ENCODE measurements at places on chromosomes 3 and 15.

- DNase-seq: no peak
Measured at GRCh38 chr3:28905798-28906197, 375.1 kb upstream of the RBMS3 start.

GRCh38 chr15:41550066-41550775 is 6.2 kb upstream of the RPAP1 start:
- no peak for DNase-seq

GRCh38 chr3:124174476-124174875 is 182.6 kb upstream of the ROPN1 start:
- no peak for DNase-seq

- DNase-seq: no peak
Measured at GRCh38 chr3:188707381-188708288, 464.1 kb upstream of the TPRG1 start.

DNA sequence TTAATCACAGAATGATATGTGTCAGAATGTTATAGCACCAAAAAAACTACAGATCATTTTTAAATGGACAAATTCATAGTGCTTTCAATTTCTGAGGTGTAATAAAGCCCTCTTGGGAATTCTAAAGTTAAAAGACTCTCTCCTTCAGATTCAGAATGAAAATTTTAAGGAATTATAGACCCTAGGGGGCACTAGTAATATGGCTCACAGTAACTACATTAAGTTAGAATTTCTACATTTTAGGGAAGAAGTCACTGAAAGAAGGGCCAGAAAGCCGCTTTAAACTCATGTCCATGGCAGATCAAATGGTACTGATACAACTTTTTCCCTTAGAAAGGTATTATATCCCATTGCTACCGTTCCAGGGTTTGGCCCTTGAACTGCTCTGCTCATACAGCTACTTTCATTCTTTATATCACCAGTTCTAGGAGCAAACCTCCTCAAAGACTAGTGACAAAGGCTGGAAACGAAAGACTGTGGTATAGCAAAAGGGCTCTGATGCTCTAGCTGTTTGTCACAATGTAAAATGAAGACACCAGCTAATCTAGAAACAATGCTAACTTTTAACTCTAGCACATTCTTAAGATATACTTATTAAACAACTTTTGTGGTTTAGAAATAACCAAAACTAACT is 18.1 kb downstream of the DAZL start:
- DNase-seq: no peak

DNA sequence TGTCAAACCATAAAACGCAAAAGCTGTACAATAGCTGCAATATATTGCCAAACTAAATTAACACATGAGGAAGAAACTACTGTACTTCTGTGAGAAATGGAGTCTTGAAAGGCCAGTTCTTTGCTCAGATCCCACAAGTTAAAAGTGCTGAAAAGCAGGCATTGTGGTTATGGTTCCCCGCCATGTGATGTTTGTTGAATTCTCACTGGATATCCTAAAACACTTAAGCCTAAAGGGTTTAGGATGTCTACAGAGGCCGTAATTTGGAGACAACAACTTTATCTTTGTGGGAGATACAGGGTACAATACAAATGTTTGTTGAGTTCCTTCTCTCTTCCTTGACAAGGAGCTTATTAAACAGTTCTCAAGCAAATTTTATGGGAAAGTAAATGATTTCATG is 53.2 kb downstream of the TMEM212 start:
- no peak for DNase-seq

DNA sequence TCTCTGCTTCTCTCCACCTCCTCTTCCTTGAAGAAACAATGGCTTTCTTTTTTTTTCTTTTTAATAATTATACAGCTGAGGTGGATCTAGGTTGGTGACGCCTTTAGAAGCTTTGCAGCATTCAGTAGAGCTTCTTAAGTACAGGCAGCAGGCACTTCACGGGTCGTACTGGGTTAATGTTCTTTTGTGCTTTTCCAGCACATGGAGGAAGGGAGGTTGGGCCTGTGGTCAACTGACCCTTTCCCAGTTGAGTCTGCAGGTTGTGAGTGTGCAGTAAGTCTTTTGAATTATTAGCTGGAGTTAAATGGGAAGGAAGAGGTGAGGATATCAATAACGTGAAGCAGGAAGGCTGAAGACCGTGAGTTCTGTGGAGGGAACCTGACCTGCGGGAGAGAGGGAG is 7.0 kb downstream of the TRAK1 start:
- no peak for DNase-seq

- DNase-seq: no peak
Measured at GRCh38 chr3:182268711-182269110, 524.6 kb upstream of the ATP11B start.

- no peak for DNase-seq
Measured at GRCh38 chr3:112012205-112012992, 13.7 kb downstream of the TAGLN3 start.

- no peak for DNase-seq
Measured at GRCh38 chr3:147940405-147941193, 531.4 kb downstream of the ZIC1 start.

DNA sequence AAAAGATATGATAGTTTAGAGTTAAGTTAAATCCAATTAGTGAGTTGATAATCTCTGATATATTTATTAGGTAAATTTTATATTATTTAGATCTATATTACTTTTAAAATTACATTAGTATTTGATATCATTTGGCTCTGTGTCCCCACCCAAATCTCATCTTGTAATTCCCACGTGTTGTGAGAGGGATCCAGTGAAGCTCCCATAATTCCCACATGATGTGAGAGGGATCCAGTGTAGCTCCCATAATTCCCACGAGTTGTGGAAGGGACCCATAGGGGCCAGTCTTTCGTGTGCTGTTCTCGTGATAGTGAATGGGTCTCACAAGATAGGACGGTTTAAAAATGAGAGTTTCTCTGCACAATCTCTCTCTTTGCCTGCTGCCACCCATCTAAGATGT is 1183.6 kb downstream of the NSUN3 start:
- no peak for DNase-seq

DNA sequence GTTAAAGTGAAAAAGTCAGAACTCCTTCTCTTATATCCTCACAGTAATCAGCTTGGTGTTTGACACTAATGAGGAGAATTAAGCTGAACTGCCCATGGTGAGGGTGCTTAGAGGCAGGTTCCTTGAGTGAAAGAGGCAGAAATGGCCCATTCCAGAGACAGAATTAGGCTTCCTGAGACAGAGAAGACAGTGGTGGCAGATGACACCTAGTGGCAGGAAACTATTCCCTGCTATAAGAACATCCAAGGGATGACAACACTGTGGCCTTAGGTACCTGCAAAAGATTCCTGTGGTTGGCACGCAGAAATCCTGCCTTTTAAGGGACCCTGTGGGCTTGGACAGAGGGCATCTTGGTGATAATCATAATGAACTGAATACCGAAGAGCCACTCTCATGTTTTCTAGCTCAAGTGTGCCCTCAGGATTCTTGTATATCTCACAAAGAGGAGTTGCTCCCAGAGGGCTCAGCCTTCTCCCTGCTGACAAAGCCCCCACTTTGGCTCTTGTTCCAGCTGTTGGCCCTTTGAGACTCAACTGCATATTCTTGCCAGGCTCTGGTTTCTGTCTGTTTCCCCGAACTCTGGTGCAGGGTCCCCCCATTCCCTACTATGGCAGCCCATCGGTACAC is 56.0 kb downstream of the KBTBD12 start:
- DNase-seq: no peak

GRCh38 chr3:71763426-71763825 is 9.8 kb downstream of the GPR27 start:
- no peak for DNase-seq

DNA sequence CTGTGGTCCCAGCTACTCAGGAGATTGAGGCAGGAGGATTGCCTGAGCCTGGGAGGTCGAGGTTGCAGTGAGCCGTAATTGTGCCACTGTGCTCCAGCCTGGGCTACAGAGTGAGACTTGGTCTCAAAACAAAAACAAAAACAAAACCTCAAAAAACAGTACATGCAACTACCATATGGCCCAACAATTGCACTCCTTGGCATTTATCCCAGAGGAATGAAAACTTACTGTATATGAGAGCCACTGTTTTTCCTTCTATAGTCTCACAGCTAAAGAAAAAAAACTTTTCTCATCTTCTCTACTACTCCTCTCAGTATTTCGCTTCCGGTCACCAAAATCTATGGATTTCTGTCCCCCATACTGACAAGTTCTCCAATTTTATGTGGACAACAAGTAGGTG is 84.3 kb downstream of the FLNB start:
- no peak for DNase-seq

DNA sequence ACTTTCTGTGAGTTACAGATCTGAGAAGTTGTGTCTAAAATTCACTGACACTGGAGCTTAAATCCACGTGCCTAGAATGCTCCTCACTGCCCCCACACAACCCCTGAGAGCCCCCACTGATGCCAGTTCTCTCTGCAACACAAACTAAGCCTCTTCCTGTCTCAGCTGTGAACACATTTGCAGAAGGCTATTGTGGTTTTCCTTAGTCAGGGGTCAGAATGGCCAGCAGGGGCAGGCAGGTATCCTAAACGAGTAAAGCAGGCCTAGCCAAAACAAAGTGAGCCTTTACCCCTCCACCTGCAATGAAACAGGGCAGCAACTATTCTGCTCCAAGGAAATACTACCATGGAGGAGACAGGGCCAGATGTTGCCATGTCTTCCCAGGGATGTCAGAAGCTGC is 78.6 kb downstream of the FHIT start:
- DNase-seq: no peak

DNA sequence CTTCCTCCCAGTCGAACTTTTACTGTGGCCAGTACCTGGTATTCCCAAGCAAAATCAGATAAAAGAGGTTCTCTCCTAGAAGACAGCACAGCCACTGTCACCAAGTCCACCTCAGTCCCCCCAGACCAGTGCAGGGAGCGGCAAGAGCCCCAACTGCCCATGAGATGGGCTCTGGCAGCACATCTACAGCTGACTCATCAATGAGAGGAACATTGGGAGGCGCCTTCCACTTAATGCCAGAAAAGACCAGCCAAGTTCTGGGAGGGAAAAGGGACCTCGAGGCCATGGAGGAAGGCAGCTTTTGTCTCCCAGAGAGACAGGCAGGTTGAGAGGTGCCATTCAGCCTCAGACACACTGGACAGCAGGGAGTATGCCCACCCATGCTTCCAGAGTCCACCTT is 28.2 kb downstream of the POC1A start:
- peak; percentile 44 for DNase-seq

DNA sequence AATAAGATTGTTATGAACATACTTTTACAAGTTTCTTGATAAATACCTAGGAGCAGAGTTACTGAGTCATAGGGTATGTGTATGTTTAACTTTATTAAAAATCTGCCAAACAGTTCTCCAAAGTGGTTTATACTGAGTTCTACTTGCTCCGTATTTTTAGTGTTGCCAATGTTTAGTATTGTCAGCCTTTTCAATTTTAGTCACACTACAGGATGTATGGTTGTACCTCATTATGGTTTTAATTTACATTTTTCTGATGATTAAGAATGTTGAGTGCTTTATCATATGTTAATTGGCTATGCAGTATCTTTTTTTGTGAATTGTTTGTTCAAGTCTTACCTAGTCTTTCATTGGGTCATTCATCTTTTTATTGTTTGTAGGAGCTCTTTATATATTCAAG is 4.3 kb downstream of the TMOD3 start:
- DNase-seq: no peak

DNA sequence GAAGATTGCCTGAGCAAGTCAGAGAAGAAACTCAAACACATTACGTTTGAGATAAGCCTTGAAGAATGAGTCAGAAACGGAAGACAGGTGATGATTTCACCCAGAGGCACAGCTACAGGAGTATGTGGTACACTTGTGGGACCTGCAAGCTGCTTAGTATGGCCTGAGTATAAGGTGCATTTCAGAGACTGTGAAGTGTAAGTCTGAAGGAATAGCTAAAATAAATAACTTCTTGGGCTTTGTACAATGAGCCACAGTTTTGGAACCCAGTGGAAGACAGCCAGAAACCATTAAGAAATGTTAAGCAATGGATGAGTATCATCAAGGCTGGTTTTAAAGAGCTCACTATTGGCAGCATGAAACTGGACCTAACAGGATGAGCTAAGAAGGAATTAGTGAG is 826.2 kb downstream of the ROBO1 start:
- DNase-seq: no peak

- no peak for DNase-seq
Measured at GRCh38 chr3:156161172-156161571, 40.8 kb downstream of the KCNAB1 start.

GRCh38 chr15:41417418-41418195 is 712 bp downstream of the RTF1 start:
- DNase-seq: peak; percentile 90

DNA sequence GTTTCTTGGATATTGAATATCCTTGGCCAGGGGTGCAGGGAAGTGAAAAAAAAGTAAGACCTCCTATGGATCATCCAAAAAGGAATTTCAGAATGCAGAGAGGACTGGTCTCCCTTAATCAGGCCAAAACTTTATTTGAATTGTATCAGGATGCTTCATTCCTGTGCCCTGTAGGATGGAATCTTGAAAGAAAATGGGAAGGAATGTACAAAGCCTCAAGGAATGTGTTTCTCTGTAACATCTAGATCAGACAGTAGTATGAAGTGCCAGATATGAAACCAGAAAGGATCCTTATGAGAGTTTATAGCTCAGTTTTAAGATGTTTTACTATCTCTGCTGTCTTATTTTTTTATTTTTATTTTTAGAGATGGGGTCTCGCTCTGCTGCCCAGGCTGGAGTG is 6.5 kb upstream of the GSK3B start:
- DNase-seq: no peak

GRCh38 chr15:72198356-72199204 is 993 bp upstream of the GRAMD2A start:
- no peak for DNase-seq

GRCh38 chr3:41688595-41689380 is 273.1 kb downstream of the ULK4 start:
- no peak for DNase-seq

- DNase-seq: peak; percentile 60
Measured at GRCh38 chr3:184177331-184177731, 2.7 kb downstream of the AP2M1 start.

- no peak for DNase-seq
Measured at GRCh38 chr15:76200641-76201105, 110.6 kb downstream of the ETFA start.

DNA sequence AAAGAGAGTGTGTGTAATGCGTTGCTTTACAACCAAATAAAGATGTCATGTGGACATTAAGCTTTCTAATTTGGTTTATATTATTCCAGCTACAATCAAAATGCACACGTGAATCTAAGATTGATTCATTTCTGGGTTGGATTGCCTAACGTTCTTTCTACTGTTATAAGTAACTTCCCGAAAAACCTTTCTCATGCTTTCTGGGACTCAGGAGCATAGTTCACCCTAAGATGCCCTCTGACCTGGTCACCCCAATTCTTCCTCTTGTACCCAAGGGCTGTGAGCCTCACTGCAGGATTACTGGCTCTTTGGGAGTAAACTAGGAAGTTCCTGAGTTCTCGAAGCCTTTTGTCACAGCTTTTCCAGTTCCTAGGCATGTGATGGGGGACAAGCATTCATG is 12.7 kb upstream of the LMCD1 start:
- no peak for DNase-seq

GRCh38 chr3:4413467-4413866 is 53.6 kb downstream of the SUMF1 start:
- no peak for DNase-seq

DNA sequence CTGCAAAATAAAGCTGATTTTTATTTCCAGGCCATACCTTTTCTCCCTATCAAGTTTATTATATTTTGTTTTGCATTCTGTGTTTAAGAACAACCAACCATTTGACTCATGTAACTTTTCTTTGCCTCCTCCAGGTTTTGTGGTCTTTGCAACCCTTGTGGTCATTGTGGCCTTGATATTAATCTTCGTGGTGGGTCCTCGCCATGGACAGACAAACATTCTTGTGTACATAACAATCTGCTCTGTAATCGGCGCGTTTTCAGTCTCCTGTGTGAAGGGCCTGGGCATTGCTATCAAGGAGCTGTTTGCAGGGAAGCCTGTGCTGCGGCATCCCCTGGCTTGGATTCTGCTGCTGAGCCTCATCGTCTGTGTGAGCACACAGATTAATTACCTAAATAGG is 27.6 kb downstream of the NIPA2 start:
- no peak for DNase-seq

Data from chondrocyte (in vitro differentiated cells).